Stimulated activated CD8-positive, alpha-beta memory T cell treated with anti-CD3 and anti-CD28 coated beads, Interleukin-2, amount 100 ng/mL, for 48 hours (primary cell): ENCODE measurements at places on chromosomes 5 and 9.

DNA sequence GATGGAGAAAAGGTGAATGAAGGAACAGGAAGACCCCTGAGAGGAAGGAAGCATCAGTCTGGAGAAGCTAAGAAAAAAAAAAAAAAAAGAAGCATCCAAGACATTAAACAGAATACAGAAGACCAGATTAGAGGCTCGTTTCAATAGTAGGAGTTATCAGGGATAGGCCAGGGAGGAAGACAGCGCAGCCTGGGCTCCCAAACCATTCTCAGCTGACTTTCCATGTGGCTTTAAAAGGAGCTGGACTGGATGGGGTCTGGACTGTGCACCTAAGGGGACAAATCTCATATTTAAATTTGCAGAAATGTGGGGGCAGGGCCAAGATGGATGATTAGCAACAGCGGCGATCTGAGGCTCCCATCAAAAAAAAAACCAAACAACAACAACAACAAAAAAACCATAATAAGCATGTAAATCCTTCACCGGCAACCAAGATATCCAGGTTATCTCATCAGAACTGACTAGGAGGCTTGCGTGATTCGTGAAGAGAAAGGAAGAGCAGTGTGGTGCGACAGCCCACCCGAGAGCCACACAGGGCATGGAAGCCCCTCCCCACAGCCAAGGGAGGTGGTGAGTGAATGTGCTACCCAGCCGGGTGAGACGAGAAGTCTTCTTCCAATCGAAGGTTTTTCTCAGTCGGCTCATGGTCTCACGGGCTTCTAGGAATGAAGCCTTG is 114.9 kb upstream of the ADAMTS16 start:
- no peak for DNase-seq

DNA sequence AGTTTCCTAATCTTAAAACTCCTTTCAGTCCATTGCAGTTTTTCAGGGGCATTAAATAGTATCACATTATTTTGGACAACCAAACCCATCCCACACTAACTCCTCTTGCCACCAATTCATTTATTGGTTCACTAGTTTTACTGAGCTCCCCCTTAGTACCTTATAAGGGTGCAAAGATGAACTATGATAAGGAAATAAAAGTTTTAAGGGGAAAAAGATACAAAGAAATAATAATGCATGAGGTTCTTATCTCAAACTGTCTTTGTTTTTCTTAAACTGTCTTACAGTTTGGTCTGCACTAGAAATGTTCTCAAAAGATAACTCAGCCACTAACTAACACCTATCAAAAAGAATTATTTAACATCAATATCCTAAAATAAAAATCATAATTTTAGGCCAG is 8.4 kb downstream of the SCAI start:
- DNase-seq, result no peak

DNA sequence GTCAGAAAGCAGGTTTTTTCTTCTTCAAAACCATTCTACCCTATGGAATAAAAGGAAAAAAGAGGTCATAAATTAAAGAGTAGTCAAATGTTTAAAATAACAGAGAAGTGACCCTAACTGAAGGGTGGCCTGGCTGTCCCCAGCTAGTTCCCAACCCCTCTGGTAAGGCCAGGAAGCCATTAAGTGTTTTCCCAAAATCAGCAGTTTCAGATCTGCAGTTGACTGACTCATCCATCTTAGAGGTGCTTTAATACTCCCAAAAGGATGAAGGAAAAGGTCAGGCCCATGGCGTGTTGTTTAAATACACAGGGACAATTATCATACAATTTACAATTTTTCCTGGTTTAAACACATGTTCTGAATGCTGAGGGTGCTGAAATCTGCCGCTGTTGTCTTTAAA is 47.9 kb upstream of the TBC1D9B start:
- DNase-seq, result no peak

DNA sequence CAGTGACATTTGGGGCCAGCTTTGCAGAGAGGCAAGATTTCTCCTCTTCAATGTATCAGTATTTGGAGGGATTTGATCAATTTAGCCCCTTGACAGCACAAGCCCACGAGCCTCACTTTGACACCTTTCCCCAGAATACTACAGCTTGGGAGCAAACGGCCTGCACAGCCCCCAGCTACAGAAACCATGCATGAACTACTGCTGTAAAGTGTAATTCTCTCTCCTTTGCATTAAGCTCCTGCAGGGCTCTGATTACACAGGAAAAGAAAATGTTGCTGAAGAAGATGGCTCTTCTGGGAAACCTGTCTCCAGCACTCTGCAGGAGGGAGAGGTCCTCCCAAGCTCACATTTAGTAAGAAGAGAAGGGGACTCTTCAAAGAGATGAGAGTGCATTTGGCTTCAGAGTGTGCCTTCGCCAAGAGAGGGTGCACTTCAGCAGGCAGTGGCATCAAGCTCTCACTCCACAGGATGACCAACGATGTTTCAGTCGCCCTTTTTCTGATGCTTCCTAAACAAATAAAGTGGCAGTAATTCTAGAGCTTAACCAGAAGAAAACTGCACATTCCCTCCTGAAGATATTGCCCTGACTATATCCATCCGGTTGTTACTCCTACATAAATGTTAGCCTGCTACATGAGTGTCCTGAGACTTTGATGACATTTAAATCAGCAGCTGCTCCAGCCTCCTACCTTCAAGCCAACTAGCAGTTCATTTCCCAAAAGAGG is 272.2 kb downstream of the AUH start:
- no peak for DNase-seq

DNA sequence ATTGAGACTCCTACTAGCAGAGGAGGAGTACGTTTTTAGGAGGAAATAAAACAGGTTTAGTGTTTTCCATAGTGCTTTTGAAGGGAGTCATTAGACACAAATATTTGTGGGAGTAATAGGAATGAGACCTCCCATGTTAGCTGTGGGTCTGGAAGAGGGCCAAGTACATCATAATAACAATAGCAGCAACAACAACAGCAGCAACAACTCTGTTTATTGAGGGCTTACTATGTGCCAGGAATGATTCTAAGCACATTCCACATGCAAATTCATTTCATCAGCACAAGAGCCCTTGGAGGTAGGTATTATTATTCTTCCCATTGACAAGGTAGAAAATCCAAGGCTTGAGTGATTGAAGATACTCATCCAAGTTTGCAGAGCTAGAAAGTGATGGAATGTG is 384.2 kb upstream of the RPS23 start:
- no peak for DNase-seq

DNA sequence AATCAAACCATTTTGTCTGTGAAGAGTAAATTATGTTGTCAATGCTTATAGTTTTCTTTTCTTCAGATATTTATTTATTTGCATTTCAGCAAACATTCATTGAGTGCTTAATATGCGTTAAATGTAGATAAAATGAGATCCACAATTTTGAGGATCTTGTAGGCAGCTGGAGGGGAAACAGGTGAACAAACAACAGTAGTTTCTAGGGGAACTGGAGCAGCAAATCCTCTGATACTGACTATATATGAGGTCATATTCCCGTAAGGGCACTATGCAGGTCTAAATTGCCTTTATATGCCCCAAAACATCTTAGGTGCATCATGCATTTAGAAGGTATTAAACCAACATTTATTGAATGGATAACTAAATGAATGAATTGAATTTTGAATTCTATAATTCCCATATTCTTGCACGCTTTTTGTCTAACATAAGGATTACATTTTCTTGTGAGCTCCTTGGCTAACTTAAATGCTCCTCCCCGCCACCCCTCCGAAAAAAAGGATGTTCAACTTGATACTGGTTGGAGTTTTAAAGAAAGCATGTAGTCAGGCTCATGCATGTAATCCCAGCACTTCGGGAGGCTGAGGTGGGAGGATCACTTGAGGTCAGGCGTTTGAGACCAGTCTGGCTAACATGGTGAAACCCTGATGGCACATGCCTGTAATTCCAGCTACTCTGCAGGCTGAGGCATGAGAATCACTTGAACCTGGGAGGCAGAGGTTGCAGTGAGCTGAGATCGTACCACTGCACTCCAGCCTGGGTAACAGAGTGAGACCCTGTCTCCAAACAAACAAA is 299.8 kb downstream of the TMEM38B start:
- no peak for DNase-seq

GRCh38 chr9:131927091-131927490 is 152.6 kb downstream of the MED27 start:
- no peak for DNase-seq

GRCh38 chr5:105101577-105101976 is 1539.0 kb upstream of the NUDT12 start:
- DNase-seq, result no peak

GRCh38 chr5:96743065-96743768 is 64.5 kb downstream of the ERAP1 start:
- DNase-seq, result no peak

DNA sequence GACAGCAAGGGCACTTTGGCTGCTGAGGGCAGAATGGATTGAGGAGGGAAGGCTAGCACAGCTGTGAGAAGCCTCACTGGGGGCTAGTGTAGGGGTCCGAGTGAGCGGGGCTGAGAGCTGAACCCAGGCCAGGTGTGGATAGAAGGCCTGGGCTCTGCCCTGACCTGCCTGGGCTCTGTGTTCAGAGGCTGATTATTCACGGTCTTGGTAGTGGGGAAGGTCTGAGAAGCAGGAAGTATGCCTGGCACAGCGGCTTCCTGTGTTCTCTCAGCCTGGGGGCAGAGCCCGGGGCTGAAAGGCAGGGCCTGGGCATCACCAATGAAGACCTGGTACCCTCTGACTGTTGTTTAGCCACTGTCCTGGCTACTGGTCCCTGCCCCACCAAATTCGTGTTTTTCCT is 136.4 kb upstream of the TBC1D2 start:
- no peak for DNase-seq

- DNase-seq, result no peak
Measured at GRCh38 chr5:173772384-173773059, 115.6 kb upstream of the CPEB4 start.

DNA sequence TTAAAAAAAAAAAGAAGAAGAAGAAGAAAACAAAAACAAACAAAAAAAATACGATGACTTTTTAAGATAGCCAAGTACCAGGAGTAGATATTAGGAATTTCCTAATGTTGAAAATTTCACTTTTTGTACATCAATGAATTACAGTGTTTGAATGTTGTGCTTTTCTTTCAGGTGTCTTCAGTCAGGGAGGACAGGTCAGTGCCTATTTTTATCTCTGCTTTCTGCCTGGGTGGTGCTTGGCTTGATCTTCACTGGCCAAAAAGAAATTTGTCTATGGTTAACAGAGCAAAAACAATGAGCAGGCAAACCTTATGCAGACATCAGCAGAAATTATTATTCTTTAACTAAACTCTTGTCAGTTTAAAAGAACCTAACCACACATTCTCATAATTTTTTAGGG is 3.0 kb downstream of the SPINK6 start:
- no peak for DNase-seq

DNA sequence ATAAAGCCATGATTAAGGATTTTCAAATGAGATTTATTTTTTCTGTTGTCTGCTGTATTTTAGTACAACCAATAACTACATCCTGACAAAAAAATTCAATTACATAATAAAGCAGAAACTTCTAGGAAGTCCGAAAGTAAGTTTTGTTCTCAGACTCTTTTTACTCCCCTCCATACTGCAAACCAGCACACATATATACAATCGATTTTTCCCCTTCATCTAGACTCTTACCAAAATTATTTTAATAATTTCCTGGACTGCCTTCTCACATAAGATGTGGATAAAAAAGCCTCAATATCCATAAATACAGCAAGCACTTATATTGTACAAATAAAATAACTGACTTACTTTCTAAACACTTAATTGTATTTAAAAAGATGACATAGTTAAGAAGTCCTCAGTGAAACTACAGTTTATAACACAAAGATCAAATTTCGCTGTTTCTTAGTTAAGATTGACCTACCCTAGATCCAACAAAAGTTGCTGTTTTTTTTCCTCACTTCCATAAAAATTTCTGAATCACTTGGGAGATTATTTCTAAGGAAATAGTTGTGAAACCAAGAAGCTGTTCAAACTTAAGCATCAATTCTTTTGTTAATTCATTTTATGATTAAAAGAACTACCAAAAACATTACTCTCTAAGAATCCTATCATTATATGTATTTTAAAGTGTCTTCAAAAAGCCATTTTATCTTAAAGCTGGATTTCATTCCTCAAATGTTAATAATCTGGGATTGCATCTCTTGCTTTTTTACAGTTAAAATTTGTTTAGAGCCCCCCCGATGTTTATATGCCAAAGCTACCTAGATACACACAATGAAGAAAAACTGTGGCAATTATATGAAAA is 74.7 kb upstream of the IFNE start:
- no peak for DNase-seq

DNA sequence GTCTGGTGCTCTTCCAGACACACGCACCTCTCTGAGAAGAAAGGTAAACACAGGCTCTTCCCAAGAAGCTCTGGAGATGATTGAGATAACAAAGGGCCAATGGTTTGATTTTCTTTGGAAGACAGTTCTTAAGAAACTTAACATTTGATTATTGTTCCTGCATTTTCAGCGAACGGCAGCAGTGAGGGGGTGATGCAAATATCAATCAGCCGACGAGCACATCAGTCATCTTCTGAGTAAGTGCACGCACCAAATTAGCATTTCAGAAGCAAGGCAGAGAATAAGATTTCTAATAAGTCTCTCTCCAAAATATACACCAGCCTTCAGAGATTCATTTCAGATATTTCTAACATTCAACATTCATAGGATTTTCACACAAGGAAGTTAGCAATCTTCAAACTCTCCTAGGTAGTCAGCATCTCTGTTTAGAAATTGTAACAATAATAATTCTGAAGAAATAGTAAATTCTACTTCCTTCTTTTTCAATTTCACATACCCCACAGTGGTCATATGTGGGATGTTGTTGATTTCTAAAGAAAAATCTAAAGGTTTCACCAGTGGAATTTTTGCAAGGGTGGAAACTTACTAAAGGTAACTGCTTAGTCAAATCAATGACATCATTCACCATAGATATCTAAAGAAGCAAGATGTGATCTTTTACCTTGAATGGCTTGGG is 250.3 kb downstream of the SEC61B start:
- no peak for DNase-seq

DNA sequence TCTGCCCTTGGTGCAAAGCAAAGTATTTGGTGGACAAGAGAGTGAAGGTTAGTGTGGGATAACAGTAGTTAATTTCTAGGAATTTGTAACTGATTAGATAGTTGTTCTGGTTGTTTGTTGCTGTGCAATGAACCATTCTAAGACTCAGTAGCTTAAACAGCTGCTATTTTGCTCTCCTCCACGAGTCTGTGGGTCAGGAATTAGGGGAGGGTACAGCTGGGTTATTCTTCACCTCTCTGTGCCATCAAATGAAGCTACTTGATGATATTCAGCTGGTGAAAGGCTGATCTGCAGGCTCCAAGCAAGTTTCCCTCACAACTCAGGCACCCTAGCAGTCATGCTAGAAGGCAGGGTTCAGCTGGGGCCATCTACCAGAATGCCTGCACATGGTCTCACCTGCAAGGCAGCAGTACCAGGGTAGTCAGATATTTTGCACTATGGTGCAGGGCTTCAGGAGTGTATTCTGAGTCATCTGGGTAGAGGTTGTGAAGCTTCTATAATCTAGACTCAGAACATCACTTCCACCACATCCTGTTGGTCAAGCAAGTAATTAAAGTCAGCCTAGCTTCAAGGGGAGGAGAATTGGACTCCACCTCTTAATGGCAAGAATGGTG is 159.5 kb upstream of the SLC28A3 start:
- DNase-seq, result no peak

GRCh38 chr9:134564431-134565170 is 77.0 kb upstream of the COL5A1 start:
- DNase-seq, result no peak

- no peak for DNase-seq
Measured at GRCh38 chr9:137371946-137372651, 50.9 kb downstream of the EXD3 start.
